ENCODE measurements at places on chromosomes 7 and 10.

DNA sequence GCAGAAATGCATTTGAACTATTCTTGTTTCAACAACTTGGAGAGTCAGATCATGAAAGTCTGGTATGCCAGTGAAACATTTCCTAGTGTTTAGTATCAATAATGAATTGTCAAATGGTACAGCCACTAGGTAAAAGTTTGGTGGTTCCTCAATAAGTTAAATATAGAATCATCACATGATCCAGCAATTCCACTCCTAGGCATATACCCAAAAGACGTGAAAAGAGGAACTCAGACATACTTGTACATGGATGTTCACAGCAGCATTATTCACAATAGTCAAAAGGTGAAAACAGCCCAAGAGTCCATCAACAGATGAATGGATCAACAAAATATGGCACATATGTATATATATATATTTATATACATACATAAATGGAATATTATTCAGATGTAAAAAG lies 67.0 kb upstream of the HPS1 start:
- no peak for DNase-seq

DNA sequence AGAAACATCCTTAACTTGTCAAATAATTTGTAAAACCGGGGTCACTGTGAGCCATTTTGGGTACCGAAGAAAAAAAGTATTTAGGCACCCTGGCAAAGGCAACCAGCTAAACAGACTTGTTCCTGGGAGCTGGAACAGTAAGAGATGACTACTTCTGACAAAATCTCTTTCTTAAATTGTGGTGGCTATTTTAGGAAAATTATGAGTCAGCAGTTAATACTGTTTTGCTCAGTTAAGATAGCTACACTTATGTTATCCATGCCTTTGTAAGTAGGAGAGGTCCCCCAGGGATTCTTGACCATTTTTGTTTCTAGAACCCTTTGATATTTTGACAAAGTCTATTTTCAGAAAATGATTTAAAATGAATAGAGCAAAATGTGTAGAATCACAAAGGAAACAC lies 68.7 kb downstream of the TAX1BP1 start:
- DNase-seq = no peak

- no peak for DNase-seq
Measured at GRCh38 chr10:71817831-71818655, 33.0 kb downstream of the PSAP start.

- DNase-seq = no peak
Measured at GRCh38 chr7:19405541-19405940, 260.3 kb upstream of the FERD3L start.

- no peak for DNase-seq
Measured at GRCh38 chr7:18495412-18496340, at the start of gene HDAC9. HDAC9 (plus strand) TSS chr7:18495749; CDS start chr7:18496303, 554 bp downstream.

DNA sequence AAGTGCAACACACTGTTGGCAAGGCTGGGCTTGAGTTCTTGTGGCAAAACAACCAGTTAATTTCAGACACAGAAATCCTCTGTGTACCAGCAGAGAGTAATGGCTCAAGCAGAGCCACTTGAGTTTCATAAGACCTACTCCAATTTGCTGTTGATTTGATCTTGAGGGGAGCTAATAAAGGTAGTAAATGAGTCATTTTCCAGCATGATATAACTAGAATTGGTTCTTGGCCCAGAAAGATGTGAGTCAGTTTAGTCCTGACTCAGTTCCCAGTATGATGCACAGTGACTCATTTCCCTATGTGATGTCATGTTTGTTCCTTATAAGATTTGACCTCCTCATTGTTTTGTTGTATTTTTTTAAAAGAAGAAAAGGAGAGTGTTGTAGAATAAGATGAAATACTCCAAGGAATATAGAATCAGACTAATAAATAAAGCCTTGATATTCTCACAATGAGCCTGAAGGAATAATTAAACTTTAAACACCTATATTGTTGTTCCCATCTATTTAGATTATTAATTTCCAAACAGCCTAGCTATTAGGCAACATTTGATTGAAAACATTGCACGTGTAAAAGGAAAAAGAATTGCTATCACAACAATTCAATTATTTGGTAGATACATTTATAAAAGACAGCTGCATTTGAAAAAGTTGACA lies 186.2 kb downstream of the REEP3 start:
- DNase-seq = peak; percentile 56

- no peak for DNase-seq
Measured at GRCh38 chr7:159149488-159149887, 4.8 kb upstream of the VIPR2 start.
